ENCODE measurements at places on chromosomes 1 and 21.

GRCh38 chr1:153945795-153946621, 510 bp downstream of the DENND4B start:
- DNase-seq = peak; percentile 38

GRCh38 chr1:235151033-235151432, 10.0 kb downstream of the RBM34 start:
- DNase-seq = no peak

- no peak for DNase-seq
Measured at GRCh38 chr1:207519505-207520399, 23.8 kb downstream of the CR1 start.

DNA sequence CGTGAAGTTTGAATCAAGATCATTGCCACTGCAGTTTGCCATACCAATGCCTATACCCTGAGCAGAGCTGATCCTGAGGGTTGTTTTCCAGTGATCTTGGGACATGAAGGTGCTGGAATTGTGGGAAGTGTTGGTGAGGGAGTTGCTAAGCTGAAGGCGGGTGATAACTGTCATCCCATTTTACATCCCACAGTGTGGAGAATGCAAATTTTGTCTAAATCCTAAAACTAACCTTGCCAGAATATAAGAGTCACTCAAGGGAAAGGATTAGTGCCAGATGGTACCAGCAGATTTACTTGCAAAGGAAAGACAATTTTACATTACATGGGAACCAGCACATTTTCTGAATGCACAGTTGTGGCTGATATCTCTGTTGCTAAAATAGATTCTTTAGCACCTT, 78.6 kb downstream of the FMN2 start:
- DNase-seq = no peak

- DNase-seq = no peak
Measured at GRCh38 chr1:151156515-151156819, at the start of gene TNFAIP8L2. Gene TNFAIP8L2, plus strand, starts transcription at chr1:151156649. Its CDS starts 2,049 bp downstream, at chr1:151158698.

DNA sequence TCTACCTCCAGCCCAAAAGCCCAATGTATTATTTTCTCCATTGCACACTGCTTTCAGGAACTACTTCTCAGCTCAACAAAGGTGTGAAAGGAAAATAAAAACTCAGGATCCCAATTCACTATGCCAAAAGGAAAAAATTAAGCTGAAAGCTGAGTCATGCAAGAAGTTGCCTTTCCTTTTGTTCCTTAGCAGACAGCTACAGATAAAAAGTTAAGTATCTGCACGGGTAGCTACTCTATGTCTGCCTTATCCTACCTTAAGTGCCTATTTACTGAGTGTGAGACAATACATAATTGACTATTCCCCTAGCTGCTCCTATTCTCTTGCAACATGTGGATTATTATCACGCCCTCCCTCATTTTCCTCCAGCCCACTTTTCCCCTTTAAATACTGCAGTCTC, 84.1 kb downstream of the ADCY10 start:
- no peak for DNase-seq

DNA sequence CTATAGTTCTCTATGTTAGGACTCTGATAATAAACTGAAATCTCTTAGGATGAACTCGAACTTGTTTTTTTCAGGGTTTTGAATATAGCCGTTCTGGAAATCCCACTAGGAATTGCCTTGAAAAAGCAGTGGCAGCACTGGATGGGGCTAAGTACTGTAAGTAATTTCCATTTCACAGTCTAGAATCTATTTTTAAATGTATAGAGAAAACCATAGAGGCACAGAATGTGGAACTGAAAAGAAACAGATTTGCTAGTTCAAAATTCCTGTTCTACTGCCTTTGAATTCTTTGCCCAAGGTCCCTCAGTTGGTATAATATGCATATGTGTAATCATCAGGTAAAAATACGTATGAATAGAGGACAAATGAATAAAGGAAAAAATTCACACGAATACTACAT, 4.8 kb downstream of the CTH start:
- no peak for DNase-seq

DNA sequence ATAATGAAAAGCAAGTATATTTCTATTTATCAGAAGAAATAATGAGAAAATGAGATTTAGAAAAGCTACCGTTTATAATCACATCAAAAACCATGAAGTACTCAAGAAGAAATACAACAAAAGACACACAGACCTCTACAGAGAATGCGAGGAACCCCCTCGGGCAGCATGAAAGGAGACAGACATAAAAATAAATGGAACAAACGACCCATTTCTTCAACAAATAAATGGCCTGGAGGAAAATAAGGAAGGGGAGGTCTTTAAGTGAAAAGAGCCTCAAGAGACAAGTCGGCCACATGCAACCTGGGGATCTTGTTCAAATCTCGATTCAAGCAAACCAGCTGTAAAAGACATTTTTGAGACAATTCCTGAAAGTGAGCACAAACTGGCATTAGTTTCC, 6.0 kb downstream of the CFAP74 start:
- no peak for DNase-seq

DNA sequence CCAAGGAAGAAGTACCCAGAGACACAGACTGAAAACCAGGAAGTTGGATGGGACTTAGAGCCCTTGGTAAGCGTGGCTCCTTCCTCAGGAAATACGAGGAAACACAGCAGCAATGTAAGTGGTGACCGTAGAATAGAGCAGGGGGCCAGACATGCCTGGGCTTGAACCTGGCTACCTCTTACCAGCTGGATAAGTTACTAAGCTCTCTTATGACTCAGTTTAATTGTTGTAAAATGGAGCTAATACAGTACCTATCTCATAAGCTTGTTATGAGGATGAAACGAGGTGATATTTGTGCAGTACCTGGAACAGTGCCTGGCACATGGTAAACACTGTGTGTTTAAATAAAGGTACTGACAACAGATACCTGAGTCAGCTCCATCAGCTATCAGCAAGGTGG, 19.2 kb downstream of the EBNA1BP2 start:
- DNase-seq = no peak

DNA sequence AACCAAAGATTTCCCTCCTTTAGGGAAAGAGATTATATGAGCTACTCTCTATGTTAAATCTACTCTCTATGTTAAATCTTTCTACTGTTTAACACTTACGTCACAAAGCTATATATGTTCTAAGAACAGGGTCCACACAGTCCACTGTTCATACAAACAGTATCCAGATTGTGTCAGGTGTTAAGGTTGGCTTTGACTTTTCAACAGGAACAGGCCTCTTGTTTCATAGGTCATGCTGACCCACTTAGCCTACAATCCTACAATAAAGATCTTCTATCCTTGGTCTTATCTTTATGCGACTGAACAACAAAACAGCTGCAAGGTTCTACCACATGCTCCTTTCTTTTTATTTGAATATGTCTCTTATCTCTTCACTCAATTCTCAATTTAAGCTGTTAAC, 134.9 kb downstream of the LTN1 start:
- DNase-seq = no peak

DNA sequence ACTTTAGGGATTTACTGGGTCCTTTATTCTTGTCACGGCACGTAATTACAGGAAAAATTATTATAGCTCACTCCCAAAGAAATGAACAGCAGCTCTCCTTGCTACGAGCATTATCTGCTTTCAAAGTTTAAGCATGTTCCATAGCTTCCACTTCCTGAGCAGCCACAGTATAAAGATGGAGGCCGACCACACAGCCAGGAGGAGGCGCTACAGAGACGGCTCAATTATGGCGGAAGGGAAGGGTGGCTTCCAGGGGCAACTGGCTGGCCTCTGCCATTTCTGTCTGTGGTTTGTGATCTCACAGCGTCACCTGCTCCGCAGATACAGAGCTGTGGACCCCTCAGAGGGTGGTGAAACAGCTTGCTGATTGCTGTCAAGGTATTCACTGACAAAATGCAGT, 212.3 kb upstream of the GREM2 start:
- DNase-seq = no peak

DNA sequence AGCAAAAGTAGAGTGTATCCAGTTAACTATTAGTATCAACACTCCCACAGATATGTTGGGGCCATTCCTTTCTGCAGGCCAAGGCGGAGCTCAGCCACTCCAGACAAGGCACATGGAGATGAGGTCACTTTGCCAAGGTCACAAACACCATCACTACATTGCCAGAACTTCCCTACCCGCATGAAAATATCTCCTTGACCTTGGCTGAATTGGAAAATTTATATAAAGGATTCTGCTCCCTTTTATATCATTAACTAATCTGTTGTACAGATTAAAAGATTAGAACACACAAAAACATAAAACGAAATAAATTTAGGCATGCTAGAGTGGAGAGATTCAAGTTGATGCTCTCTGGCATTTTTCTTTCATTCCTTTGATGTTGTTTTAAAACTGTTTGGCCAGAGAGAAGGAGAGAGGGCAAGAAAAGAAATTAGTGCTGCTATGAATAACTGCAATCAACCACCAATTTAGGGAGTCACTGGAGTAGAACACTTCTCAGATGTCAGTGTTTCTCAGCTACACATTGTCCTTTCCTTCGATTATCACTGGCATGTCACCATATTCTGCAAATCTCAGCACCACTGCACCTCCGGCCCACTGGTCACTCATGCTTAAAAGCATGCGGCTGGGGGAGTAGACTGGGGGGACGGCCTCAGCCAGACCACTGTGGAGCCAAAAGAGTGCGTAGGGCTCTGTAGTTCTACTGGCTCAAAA, 78.7 kb upstream of the ATP1B1 start:
- DNase-seq = no peak

DNA sequence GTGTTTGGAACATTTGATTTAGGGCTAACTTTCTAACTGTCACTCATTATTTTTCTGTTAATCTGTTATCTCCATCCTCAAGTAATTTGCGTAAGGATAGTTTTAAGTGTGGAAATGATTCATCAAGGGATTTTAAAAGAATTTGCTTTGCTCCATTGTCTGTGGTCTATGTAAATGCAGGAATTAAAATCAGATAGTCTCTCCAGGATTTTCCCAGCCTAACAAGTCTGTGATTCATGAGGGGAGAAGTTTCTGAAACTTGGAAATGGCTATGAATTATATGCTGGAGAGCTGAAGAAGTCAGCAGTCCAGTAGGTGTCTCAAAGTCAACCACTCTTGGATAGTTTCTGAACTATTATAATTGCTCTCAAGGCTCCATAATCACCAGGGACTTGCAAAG, 264.5 kb downstream of the MRPL39 start:
- DNase-seq = no peak

GRCh38 chr1:212461916-212462660, 29.4 kb downstream of the NENF start:
- no peak for DNase-seq

DNA sequence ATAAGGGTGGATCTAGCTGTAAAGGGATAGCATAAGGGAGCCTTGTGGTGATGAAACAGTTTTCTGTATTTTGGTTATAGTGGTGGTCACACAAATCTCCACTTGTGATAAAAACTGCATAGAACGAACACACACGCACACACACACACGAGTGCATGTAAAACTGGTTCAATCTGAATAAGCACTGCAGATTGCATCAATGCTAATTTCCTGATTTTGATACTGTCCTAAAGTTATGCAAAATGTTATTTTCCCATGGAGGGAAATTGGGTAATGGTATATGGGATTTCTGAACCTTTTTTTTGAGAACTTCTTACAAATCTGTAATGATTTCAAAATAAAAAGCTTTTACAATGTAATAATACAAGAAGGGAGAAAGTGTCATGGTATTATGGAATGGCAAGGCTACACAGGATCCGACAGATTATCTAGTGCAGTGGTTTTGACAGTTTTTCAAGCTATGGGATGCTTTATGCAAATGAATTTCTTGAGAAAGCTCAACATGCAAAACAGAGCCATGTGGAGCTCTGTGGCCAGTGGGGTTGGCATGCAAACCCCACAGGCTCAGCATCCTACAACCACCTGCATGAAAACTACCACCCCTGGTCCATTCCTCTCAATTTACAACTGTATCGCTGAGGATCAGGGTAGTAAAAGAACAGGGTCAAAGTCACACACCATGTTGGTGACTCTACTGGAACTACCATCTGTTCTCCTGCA, 18.8 kb downstream of the SLC41A1 start:
- DNase-seq = no peak

DNA sequence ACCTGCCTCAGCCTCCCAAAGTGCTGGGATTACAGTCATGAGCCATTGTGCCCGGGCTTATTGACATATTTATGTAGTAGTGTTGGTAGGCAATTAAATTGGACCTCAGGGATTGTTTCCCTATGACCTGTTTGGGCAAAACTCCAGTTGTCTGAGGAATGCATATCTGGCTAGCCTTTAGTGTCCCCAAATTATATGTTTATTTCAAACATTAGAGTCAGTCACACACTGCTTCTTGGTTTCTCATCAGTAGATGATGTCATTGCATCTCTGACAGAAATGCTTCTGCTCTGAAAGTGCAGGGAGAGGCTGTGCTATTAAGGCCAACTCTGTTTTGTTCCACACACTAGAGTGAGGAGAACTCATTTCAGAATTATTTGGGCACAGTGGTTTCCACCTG, 12.5 kb downstream of the PIP5K1A start:
- DNase-seq = peak; percentile 34

GRCh38 chr1:211715971-211716370, 40.5 kb upstream of the NEK2 start:
- no peak for DNase-seq

DNA sequence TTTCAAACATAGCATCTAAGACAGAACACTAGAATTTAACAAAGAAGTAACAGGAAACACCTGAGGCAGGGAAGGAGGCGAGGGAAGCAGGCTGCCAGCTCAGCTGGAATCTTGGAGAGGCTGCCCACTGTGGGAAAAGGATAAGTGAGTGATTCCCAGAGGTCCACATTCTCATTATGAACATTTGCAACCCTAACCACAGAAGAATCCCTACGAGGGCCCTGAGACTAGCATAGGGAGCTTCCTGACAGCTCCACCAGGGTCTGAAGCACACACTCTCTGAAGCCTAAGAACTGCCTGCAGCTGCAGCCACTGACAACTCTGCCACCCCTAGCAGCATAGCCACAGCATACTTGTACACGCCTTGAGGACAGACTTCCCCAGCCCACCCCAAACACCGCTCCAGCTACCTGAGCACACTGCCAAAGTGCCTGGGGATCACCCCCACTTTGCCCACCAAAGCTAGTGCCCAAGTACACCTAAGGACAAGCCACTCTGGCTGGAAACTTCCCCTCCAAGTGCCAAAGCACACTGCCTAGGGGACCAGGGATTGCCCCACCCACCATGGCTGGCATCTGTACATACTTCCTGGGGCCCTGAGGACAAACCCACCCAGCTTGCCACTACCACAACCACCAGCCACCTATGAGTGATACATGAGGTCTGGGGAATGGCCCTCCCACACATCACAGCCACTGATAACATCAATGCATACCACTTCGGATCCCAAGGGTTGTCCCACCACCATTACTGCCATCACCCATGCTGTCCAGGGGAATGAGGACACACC, 76.6 kb upstream of the GUCA2A start:
- DNase-seq = no peak

GRCh38 chr1:36673202-36673601, 190.5 kb upstream of the CSF3R start:
- no peak for DNase-seq

DNA sequence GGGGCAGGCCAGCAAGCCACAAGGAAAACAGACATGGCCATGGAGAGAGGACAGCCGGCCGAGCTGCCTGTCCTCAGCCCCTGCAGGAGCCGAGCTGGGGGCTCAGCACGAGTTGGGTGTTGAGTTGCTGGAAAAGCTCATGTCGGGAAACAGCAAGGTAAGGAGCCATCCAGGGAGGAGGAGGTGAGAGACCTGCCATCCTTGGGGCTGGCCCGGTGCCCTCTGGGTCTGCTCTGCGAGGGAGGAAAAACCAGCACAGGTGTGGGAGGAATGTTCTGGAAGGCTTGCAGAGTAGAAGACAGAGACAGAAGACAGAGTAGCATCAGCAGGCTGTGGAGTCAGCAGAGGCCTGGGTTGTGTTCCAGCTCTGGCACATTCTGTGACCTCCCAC, 548.8 kb downstream of the PTPRU start:
- no peak for DNase-seq
